ENCODE measurements at places on chromosomes 3 and 15.

DNA sequence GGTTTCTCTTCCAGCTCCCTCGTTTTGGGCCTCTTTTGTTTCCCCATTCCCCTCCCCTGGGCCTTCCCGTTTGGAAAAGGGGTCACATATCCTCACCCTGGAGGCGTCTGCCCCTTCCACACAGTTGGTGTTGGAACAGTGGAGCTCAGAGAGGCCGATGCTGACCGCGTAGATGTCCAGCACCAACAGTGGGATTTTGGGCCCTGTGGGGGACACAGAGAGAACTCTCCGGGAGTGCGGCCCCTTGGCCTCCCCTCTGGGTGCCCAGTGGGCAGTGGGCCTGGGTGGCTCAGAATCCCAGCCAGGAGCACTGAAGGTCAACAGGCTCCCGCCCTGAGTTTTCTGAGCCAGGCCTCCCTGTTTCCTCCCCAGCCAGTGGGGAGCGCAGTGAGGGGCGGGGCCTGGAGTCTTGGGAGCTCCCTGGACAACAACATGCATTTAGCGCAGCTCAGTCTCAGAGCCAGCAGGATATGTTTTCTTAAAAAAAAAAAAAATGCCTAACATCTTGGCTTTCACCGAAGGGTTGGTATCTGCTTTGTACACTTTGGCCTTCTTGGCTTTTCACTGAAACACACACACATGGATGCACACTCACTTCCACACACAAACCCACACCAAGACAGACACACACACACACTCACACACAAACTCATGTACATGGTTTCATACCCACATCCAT is 670 bp upstream of the ISLR start:
- no peak for DNase-seq

- no peak for DNase-seq
Observed at GRCh38 chr3:99674086-99674789, 35.8 kb downstream of the COL8A1 start.

- no peak for DNase-seq
Observed at GRCh38 chr3:3699816-3700633, 99.2 kb upstream of the LRRN1 start.

DNA sequence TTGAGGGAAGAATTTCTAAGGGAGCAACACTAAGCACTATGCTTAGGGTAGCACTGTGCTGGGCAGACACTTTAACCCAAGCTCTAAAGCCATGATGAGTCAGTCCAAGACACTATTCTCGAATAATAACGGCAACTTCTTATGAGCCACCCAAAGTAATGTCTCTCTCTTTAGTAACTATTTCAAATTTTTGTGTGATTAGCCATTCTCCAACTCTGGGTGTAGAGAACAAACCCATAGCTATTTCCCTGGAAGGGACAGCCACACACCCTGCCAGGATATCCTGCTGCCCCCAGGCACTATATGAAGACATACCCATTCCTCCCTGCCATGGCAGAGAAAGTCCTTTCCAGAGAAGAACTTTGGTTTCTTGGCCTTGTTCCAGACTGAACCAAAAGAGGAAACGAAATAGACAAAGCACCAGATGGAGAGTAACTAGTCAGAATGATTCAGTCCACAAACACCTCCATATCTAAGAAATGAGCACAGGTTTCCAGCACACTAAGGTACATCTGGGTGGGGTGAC is 384.9 kb upstream of the THBS1 start:
- DNase-seq: peak; percentile 86

DNA sequence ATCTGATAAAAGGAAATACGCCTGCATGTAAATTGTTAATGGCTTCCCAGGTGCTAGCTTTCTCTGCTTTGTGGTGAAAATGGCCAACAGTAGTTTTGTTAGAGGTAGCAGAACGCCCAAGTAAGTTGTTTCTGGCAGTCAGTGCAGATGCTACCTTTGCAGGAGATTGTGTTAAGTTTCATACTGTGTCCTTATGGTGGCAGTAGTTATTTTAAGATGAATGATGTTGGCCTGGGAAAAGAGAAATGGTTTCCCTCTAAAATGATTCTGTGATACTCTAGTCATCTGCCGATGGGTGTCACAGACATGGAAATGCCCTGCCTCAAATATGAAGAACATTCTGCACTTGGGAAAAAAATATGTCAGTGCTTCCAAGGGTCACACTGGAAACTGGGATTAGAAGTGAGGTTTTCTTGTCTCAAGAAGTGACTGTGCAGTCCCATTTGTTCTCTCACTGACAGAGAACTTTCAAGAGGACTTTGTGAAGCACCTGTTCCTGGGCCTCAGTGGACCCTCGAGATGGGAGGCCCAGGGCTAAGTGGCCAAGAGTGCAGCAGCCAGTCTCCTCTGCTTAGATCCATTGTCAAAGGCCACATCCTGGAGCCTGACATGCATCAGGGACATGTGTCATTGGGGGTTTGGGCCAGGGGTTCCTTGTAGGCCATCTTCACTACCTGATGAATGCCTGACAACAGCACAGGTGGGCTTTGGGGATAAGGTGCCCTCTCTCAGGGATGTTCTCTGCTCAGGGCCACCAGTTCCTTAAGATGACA is 393.3 kb downstream of the CACNA2D3 start:
- DNase-seq: no peak

GRCh38 chr15:61226361-61227256 is 2.5 kb downstream of the RORA start:
- DNase-seq: no peak

DNA sequence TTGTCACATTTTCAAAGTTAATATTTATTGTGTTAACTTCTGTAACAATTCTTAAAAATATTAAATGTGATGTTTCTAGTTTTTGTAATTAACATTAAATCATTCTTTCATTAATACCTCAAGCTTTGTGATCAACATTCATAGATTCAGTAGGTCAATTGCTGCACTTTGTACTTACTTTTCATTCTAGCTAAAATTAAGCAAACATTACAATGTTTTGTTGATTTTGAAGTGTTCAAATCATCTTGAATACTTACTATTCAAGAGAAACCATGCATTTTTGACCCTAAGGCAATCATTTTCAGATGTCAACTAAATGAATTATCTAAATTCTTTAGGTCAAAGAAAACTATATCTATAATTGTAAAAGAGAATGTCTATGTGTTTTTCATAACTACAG is 933.1 kb downstream of the NAALADL2 start:
- DNase-seq: no peak

DNA sequence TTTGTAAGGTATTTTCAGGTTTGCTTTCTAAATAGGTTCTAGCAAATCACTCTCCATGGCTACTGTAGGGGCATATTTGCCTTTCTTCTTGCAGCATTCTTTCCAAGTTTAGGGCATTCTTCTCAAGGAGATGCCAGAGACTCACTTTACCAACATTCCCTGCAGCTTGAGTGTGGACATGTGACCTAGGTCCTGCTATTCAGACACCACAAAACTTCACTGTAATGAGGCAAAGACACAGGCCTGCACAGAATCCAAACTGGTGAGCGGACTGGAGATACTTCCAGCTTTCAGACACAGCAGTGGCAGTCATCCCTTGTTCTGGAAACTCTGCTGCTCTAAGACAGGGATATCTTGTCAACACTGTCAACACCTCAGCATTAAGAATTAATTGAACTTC is 146.4 kb upstream of the PFN2 start:
- DNase-seq: no peak

DNA sequence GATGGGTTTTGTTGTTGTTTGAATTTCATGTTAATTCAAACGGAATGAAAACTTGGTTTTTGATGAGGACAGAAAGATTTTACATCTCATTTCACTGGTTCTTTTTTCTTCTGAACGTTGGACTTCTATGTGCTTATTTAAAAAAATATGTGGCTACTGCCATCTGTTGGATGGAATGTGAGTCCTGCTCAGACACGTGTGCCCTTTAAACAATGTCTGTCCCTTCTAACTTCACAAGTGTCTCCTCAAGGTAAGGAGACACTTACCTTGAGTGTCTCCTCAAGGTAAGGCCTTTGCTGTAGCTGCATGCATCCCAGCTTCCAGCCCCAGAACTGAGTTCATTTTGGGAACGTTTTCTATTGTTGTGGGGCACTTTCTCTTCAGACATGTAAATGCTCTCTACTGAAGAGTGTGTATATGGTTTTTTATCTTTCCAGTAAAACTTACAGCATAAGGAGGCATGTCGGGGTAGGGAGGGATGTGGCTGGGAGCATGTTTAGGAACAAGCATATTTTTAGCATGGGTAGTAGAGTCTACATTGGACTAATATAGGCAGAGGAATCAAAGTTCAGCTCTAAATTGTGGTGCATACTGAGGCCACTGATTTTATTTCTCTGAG is 63.1 kb upstream of the UBE3A start:
- peak; percentile 29 for DNase-seq

GRCh38 chr3:56137415-56137814 is 330.9 kb downstream of the ERC2 start:
- no peak for DNase-seq

- no peak for DNase-seq
Observed at GRCh38 chr15:51191072-51191670, 96.5 kb upstream of the TNFAIP8L3 start.

DNA sequence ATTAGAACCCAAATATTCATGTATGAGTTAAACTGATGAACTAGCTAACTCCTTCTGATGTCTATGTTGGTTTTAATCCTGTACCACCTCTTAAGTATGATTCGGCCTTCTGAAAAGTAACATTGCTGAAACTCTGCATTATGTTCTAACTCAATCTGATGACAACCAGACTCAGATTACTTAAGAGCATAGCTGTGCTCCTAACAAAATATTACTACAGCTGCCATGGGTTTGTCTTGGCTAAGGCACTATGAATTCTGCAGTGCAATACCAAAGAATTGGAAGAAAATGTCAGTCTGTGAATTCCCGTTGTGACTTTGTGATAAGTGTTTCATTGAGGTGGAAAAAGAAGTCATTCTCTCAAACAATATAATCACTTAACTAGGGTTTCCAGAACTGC is 224.4 kb downstream of the ZMAT3 start:
- no peak for DNase-seq
